ENCODE measurements at places on chromosomes 12 and 14.
A peak's percentile ranks its signal among the peaks of the same experiment; 100 is the strongest.

DNA sequence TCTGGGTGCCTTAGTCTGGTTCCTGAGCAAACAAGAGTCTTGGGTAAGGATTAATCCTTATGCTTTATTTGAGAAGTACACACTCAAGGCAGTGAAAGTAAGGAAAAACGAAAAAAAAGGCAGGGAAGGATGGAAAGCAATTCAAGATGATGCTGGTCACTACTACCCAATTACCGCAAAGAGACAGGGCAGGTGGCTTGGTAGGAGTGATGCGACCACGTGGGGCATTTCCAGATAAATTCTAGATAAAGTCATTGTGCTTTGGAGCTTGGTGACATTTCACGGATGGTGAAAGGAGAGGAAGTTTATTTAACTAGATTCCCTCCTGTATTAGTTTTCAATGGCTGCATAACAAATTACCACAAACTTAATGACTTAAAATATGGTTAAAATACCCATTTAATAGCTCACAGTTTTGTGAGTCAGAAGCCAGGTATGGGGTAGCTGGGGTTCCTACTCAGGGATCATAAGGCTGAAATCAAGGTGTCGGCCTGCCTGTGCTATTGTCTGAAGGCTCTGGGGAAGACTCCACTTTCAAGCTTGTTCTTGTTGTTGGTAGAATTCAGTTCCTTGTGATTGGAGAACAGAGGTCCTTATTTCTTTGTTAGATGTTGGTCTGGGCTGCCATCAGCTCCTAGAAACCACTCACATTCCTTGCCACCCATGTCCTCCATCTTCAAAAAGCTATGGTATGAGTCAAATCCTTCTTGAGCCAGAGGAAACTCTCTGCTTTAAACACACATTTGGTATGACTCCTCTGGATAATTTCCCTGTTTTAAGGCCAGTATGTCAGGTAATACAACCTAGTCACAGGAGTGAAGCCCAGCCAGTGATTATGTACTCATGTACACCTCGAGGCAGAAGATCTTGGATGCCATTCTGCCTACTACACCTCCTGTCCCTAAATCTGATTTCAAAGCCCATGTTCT, 5.6 kb upstream of the HMGA2 start:
- DNase-seq: no peak

- DNase-seq: no peak
These were observed 272.8 kb downstream of the KSR2 start for GRCh38 chr12:117695956-117696355.

DNA sequence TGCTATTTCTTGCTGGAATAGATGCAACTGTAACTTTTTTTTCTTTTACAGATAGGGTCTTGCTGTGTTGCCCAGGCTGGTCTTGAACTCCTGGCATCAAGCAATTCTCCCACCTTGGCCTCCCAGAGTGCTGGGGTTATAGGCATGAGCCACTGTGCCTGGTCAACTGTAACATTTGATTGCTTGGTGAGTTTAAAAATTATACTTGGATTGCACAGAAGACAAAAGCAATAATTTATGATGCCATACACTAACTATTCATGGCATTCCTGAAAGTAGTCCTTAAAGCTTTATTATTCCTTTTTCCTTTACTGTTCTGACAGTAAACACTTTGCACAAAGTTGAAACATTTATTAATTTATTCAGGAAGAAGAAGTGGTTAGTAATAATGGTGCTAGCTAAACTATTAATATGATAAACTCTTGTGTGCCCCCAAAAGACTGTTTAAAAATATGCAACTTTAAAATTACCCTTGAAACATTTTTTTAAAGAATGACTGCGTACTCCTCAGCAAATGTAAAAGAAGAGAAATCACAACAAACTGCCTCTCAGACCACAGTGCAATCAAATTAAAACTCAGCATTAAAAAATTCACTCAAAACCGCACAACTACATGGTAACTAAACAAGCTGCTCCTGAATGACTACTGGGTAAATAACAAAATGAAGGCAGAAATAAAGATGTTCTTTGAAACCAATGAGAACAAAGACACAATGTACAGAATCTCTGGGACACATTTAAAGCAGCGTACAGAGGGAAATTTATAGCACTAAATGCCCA, 8.3 kb downstream of the PTPRB start:
- DNase-seq: no peak

- no peak for DNase-seq
These were observed 17.9 kb upstream of the GALNT9 start for GRCh38 chr12:132347176-132347855.

DNA sequence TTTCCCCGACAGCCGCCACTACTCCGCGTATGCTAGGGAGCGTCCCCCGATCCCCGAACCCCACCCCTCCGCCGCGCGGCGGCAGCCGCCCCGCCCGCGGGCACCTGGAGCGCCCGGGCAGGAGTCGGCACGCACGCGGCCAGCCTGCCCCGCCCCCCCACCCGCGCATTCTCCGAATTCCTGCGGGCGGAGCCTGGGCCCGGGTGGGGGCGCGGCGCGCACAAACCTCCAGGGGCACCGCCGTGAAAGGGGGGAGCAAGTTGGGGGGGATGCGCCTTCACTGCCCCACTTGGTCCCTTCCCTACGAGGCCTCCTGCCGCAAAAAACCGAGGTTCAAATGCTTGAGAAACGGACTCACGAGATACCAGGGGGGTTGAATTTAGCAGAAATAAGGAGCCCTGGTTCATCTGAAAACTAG, 1.7 kb downstream of the AJUBA start:
- peak; percentile 57 for DNase-seq

GRCh38 chr12:27651201-27651600, 45.0 kb upstream of the REP15 start:
- DNase-seq: no peak

DNA sequence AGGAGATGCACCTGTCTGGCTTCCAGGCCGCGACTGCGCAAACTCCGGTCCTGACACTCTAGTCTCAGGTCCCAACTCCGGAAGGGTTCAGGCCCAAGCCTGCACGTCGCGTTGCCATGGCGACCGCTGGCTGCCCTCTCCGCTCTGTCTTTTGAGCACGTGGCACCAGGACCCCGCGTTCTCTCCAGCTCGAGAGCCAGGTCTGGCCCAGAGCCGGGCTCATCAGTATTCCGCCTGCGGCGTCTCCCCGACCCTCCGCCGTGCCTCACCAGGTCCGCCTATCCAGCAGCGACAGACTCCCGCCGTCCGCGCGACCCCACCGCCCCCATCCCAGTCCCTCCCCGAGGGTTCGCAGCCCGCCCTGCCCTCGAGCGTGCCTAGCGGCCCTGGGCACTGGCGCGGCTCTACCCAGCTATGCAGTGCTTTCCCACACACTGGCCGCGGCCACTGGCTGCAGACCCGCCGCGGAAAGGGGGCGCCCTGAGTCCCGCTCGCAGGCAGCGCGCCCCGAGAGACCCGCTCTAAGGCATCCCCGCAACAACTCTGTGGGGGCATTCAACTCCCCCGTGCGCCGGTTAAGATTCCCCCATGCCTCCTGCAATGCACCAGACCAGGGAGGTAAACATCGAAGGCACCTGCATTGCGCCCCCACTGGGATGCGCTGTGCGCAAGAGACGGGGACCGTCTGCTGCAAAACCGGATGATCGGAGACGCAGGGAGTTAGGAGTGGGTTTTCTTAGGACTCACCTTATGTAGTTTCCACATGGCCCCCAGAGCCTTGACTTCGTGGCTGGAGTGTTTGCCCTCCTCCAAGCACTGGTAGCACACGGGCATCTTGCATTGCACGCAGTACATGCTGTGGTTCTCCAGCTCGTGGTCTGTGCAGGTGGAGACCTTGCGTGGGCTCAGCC, 1.3 kb downstream of the TRIM9 start:
- DNase-seq: peak; percentile 59

DNA sequence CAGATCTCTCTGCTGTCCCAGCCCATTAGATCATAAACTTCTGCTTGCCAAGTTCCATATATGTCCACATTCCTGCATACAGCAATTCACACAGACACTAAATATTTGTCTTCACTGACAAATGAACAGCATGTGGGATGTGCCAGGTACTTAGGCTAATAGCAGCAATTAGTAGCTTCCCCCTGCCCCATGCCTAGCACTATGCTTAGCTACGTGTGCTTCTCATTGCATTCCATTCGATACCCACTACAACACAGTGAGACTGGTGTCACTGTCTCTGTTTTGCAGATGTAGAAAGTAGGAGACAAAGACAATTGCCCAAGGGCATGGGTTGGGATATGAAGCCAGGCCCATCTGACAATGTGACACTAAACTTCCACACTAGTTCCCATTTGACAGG, 308.4 kb downstream of the BCL11B start:
- DNase-seq: no peak

GRCh38 chr14:79352076-79352630, 859.2 kb downstream of the DIO2 start:
- no peak for DNase-seq

DNA sequence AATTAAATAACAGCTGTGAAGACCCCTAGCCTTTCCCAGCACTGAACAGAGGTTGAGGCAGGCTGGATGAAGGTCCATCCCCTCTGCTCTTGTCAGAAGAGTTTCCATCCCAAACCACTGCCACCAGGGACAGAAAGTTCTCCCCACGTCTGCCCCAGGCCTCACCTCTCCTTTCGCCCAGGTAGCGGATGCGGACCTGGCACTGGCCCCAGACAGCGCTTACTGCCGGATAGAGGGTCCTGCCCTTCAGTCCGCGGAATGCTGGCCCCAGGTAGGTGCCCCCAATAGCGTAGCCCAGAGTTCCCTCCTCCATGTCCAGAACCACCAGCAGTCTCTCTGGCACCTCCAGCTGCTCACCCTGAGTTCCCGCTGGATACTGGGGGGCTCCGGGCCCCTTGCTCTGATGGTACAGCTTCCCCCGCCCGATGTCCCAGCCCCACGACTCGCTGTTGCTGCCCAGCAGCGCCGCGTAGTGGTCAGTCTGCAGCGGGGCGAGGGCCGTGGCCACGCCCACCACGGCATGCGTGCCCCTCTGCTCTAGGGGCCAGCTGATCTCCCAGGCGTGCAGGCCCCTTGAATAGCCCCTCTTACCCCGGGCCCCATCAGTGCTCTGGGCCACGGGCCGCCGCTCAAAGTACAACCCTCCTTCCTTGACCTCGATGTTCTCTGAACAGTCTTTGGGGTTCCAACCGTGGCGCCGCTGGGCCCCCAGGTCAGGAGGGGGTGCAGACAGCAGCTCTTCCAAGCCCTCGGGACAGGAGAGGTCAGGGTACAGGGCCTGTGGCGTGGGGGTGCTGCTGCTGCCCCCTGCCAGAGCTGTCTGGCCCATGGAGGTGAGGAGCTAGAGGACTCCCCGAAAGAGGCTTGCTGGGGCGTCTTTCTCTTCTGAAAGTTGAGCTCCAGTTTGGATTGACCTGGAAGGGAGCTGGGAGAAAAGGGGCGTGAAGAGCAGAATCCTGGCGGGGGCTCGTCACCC, 742 bp downstream of the SPSB2 start:
- DNase-seq: peak; percentile 88

DNA sequence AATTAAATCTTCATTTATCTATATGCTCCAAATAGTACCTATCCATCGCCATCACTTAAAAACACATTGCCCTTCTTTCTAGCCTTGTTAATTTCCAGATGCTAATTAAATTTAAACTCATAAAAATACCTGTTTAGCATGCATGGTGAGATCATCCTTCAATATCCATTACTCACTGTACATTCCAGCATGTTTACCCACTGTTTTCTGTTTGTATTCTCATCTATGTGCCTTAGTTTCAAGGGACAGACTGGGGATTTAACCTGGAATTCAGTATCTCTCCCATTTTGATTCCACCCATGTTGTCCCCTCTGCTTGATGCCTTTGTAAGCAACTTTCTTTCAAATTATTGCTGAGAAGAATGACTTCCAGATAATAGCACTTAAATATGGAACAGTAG, 208.0 kb downstream of the SPTSSA start:
- DNase-seq: no peak

GRCh38 chr12:52879394-52880351, 25.2 kb downstream of the KRT8 start:
- peak; percentile 76 for DNase-seq

DNA sequence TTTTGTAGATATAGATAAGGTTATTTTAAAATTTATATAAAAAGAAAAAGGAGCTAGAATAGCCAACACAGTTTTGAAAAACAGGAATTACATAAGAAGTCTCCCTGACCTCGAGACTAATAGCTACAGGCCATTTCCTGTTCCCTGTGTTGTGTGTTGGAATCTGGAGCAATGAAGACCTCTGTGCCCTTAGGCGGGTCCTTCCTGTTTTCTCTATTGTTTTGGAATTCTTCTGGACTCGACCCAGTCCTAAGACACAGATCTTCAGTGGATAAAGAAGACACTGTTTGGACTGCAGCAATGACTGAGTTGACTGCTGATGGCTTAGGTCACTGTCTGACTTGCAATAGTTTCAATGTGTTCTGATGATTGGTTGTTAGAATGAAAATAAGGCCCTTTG, 26.2 kb downstream of the SNRPF start:
- no peak for DNase-seq

- no peak for DNase-seq
These were observed 29.1 kb upstream of the TC2N start for GRCh38 chr14:91896419-91896818.

GRCh38 chr14:45222485-45223262, 30.3 kb downstream of the MIS18BP1 start:
- DNase-seq: no peak

DNA sequence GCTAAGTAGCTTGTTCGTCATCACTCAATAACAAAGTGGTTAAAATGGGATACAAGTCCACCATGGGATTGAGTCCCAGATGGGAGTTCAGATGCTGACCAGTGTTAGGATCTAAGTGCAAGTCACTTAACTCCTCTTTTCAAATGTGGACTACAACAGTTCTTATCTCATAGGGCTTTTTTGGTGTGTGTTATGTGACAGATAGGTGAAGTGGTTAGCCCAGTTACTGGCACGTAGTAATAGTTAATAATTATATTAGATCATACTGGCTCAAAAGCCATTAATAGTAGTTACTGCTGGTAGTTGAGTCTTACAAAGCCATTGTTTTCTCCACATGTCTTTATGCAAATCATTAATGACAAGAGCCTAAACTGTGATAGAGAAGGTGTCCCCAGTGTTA, 73.2 kb downstream of the RCOR1 start:
- DNase-seq: no peak

GRCh38 chr12:132084621-132085290, 59.4 kb downstream of the DDX51 start:
- peak; percentile 33 for DNase-seq

DNA sequence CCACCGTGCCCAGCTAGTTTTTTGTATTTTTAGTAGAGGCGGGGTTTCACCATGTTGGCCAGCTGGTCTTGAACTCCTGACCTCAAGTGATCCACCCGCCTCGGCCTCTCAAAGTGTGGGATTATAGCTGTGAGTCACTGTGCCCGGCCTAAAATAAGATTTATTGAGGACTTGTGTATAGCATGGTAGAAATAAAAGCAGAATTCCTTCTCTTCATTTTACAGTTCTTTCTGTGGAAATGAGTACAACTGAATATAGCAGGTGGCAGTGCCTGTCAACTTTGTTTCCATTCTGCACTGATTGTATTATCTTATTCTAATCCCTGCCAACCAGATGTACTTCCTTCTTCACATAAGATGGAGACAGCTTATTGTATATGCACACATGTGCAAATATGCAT, 41.0 kb downstream of the DIP2B start:
- no peak for DNase-seq

Measured in CD4-positive, alpha-beta T cell treated with Interleukin-6 for 4 hours (primary cell).